ENCODE measurements at places on chromosomes 1 and 21. TPM values are rescaled to one million over a fixed set of nuclear protein-coding genes. Genes with fewer than 3 reads are reported as not detected.

The CGN gene
- total RNA-seq, result 0.16 TPM

The FMOD gene
- total RNA-seq, result 79.6 TPM

DNA sequence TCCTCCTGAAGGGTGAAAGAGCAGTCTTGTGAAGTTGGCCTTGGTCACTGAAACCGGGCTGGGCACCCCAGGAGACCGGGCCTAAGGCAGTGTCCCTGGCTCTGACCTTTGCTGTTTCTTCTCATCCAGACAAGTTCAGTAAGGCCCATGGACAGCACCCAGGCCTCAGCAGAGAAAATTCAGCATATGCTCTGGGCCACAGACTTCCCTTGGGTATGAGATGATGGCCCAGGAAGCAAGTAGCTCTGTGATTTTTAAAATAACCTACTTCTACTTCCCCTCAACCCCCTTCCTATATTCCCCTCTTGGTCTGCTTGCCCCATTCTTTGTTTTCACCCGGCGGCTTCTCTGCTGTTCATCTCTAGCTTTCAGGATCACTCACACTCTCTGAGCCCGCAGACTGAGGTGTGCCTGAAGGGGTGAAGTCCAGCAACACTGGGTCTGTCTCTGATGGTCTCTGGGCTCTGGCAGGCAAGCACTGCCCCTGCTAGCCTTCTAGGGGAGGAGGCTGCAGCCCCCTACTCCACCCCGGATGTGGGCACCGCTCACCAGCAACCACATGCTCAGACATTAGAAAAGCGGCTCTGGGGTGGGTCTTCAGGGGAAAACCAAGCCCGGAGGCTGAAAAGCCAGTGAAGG lies 2.9 kb upstream of the GPR25 start:
- DNase-seq, result no peak

The PGLYRP3 gene
- not detected for total RNA-seq

The C8A gene
- not detected for total RNA-seq

DNA sequence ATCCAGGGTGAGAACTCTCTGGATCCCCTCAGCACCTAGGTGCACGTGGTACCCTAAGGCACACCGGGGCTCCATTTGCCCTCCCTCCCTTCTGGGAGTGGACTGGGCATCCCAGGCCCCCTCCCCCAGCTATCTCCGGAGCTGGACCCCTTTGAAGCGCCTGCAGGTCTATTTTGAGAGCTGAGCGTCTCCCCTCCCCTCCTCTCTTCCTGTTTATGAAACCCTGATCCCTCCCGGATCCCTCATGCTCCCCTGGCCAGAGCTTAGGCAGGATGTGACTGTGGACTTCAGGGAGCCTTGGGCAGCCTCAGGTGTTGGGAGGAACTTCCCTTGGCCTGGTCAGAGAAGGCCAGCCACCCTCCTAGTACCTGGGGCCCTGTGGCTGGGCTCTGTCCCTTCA lies 10.2 kb downstream of the RPS6KA1 start:
- DNase-seq, result no peak

GRCh38 chr1:97034651-97035050 lies 313.1 kb downstream of the PTBP2 start:
- DNase-seq, result no peak

DNA sequence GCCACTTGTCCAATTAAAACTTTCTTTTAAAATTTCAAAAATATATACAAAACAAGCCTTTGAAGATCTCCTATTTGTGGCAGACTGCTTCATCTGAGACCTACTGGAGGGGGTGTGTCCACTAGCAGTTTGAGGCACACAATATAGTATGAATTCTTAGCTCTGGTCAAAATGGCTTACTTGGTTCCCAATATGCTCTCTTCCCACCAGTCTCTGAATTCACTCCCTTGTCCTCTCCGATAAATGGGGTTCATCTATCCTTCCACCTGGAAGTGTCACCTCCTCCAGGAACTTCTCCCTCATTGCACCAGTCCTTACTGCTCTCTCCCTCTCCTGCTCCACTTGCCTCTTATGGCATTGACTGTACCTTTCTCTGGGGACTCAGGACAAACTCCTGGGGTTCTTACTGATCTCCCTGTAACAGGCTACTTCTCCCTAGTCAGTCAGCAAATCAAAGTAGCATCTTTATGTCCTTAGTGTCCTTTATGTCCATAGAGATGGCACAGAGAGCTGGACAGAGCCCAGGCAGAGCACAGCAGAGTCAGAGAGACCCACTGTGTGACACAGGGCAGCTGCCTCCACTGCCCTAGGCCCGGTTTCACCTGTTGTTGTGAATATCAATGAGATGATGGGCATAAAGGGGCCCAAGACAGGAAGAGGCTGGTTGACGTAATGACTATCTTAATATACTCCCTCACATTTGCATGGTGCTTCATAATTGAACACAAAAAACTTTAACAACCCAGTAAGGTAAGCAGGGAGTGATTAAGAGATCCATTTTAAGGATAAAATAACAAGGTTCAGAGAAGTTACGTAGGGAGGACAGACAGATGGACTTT lies 3.6 kb downstream of the ASAP3 start:
- no peak for DNase-seq

The BOLA1 gene
- total RNA-seq, result 33.4 TPM

- DNase-seq, result peak; percentile 88
Observed at GRCh38 chr1:212606395-212607205, 2.0 kb upstream of the ATF3 start.

The VANGL1 gene
- total RNA-seq, result 7.5 TPM

- DNase-seq, result peak; percentile 54
Observed at GRCh38 chr1:182616130-182617013, 12.2 kb upstream of the RGS16 start.

- no peak for DNase-seq
Observed at GRCh38 chr1:107682467-107682866, 282.5 kb downstream of the VAV3 start.

The TGFBR3 gene
- total RNA-seq, result 167 TPM

The SYCP1 gene
- total RNA-seq, result not detected

The PLA2G2F gene
- not detected for total RNA-seq

DNA sequence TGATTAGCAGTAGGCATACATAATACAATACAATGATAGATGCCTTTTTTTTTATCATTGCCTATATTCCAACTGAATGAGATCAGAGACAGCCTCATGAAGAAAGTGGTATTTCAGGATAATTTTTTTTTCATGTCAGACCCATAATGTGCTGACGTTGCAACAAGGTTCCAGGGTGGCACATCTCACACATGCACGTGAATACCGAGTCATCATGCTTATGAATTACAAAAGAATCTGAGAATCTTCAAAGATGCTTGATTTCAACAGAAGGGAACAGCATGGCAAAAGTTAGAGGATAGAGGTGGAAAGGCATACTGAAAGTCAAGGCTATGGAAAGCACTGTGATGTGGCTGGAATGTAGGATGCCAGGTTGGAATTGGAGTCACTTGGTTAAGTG lies 5.0 kb upstream of the RNF11 start:
- DNase-seq, result no peak

The SGIP1 gene
- total RNA-seq, result 6.6 TPM

- DNase-seq, result no peak
Observed at GRCh38 chr1:88399690-88400089, 284.4 kb upstream of the PKN2 start.

- no peak for DNase-seq
Observed at GRCh38 chr1:109610609-109611307, 8.7 kb downstream of the GNAT2 start.

The TIAM1 gene
- total RNA-seq, result 11.8 TPM

- DNase-seq, result no peak
Observed at GRCh38 chr21:44950351-44950750, 10.5 kb downstream of the SLX9 start.

The C1orf141 gene
- total RNA-seq, result not detected

DNA sequence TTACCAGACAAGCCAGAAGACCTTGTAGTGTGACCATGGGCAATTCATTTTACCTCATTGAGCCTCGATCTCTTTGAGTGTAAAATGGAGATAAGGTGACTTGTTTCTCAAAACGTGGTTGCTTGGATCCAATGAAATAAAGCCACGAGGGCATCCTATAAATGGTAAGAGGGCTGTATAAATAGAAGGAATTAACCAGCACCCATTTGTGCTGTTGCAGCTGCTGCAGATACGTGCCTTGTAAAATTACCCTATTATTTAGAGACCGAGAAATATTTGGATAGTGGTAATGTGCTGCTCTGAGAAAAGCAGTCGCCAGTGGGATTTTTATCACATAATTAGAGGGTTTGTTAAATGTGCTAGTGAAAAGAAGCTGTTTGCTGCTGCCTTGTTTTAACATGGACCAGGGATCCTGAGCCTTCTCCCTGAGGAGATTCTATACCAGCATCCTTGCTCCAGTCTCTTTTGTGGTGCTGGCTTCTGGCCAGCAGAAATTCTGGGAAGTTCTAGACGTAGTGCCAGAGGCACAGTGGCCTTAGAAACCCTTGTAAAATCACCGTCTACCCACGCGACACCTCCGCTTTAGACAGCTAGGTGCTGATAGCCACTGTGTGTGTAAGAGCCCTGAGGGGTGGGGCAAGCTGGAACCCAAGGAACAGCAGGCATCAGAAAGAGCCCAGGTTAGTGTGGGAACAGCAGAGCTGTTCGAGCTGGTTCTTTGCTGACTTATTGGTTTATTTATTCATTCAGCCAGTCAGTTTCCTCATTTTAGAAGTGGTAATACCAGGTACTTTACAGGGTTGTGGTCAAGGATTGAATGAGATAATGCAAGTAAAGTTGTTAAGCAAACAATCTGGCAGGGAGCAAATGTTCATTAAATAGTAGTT lies 137.5 kb downstream of the NOS1AP start:
- DNase-seq, result no peak

- no peak for DNase-seq
Observed at GRCh38 chr21:36260802-36261201, 59.2 kb upstream of the MORC3 start.

DNA sequence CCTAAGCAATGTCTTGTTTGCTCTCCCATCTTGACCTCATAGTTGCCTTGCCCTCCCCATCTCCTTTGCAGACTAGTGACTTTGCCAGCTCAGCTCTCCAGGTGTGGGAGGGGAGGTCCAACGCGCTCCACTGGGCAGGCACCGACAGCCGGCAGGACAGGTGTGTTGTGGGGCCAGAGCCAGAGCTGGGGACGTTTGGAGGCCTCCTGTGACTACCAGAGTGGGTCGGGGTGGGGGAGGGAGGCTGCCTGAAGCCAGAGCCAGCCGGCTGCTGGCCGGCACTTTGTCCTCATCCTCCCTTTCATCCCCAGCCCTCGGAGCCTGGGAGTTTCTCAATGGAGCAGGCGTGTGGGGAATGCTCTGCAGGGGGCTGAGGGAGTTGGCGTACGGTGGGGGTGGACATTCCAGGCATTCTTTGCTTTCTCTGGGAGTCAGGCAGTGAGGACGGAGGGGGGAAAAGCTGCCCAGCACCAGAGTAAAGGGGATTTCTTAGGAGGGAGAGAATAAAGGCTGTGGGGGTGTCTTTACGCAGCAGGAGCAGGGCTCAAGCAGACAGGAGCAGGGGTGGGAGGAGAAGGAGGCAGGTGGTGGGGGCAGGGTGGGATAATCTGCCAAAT lies 20.2 kb downstream of the NUAK2 start:
- DNase-seq, result no peak

GRCh38 chr1:238254935-238255334 lies 364.2 kb upstream of the ZP4 start:
- no peak for DNase-seq

The MTARC2 gene
- 15.8 TPM for total RNA-seq

GRCh38 chr1:112507921-112508277 lies 866 bp upstream of the WNT2B start:
- DNase-seq, result no peak

The CD247 gene
- 2.0 TPM for total RNA-seq

The LAMC1 gene
- 249 TPM for total RNA-seq

DNA sequence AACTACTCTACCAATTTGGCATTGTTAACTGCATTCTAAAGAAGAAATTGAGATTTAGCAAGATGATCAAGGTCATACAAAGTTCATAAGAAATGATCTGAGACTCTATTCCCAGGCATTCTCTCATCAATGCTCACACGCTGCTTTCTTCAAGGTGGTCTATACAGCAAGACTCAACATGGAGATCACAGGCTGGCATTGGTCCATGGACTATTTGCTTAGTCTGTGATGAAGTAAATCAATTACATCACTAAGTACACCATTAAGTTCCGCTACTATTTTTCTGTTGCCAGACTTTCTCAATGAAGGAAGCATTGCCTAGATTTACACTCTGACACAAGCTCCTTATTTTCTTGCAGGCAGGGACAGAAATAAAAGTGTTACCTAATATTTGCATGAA lies 51.9 kb upstream of the CYP2J2 start:
- DNase-seq, result no peak

- no peak for DNase-seq
Observed at GRCh38 chr1:71586030-71586429, 505.2 kb upstream of the ZRANB2 start.

The MANEAL gene
- total RNA-seq, result 3.7 TPM

DNA sequence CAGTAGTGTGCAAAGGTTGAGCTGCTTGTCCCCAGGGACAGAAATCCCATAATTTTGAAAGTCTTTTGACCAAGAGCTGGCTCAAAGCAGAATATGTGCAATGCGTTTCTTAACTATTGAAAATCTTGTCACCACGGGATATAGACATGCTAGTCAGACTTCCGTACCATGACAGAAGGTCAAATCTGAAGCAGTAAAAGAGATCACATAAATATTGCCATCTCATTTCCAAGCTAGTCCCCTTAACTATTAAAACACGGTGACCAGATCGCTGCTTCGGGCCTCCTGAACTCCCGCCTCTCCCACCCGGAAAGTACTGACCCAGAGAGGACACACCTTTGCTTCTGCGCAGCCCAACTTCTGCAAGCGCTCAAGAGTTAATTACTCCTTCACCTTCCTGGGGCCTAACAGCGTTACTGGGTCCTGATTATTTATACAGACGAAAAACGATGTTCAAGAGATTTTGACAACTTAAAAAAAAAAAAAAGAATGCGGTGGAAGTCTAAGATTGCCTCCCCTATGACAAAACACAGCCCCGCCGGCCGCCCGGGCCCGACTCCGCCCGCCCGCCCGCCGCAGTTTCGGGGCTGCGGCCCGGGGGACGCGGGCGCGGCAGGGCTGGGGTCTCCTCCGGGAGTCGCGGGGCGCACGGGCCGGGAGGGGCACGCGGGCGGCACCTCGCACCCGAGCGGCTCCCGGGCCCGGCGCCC lies 692 bp downstream of the SORT1 start:
- DNase-seq, result no peak

- DNase-seq, result no peak
Observed at GRCh38 chr1:228312136-228312764, 94.4 kb downstream of the TRIM11 start.

DNA sequence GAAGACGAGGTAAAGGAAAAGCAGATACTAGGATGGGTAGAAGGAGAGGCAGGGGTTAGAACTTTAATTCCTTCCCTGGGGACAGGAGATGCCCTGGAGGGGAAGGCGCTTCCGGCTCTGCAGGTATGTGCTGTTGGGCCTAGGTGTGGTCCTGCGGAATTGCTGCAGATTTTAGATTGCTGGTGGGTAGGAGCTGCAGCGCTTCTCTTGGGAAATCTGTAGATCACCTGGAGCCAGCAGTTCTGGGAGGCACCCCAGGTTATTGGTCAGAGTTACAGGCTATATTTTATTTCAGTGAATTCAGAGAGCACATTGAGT lies 1.1 kb downstream of the MGST3 start:
- no peak for DNase-seq

The IL19 gene
- not detected for total RNA-seq

The TP73 gene
- not detected for total RNA-seq

The NUP210L gene
- total RNA-seq, result not detected

The SERPINC1 gene
- total RNA-seq, result not detected

The SUSD4 gene
- 16.7 TPM for total RNA-seq

GRCh38 chr1:219119839-219120238 lies 53.8 kb upstream of the LYPLAL1 start:
- DNase-seq, result no peak

Measured in breast epithelium (tissue), 4 donors.